ENCODE measurements at places on chromosomes 16 and 17.

- DNase-seq = no peak
Measured at GRCh38 chr16:1126586-1126985, 26.3 kb upstream of the CACNA1H start.

DNA sequence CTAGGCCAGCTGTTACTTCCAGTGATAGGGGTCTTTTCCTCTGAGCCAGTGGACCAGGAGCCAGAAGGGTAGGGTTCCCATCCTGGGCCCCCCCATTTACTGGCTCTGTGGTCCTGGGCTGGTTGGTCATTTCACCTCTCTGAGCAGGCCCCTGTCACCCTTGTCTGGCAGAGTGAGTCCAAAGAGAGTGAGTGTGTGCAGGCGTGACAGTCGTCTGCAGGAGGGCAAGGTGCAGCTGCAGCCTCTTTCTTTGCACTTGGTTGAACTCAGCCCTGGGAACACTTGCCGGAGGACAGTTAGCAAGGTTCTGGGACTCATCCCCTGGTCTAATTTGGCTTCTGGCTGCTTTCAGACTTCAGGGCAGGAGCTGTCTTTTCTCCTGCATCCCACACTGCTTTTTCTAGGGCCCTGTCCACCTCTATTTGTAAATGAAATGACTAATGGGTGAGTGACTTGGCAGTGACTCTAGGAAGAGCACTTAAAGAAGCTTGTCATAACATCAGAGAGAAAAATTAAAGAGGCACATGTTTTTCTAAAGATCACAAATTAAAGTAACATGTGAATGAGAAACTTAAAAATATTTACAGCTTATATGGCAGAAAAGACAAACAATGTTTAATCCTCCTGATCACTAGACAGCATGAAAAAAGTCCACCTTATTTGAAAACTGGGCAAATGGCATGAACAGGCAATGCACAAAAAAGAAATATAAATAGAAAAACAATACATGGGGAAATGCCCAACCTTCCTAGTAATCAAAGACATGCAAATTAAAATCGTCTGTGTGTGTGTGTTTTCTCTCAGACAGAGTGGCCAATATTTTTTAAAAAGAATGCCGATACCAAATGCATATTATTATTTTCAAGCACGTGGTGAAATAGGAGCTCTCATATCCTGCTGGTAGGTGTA, 137.5 kb downstream of the NTN1 start:
- DNase-seq = no peak

DNA sequence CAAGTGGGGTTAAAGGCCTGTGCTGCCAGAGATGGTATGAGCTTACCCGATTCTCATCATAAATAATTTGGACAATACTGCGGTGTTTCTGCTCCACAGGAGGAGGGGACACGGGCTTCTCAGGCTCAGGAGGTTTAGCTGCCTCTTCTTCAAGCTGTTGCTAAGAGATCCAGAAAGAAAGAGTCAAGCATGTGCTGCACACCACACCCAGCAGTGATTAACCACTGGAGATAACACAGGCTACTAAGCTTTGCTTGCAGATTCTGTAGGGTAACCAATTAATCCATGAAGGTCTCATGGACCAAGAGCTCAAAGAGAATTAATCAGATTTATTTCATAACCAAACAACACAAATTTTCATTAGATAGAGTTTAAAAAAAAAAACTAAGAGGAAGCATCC, 56.6 kb downstream of the NCOR1 start:
- DNase-seq = no peak

- DNase-seq = no peak
Measured at GRCh38 chr17:5804251-5804650, 219.9 kb upstream of the NLRP1 start.

DNA sequence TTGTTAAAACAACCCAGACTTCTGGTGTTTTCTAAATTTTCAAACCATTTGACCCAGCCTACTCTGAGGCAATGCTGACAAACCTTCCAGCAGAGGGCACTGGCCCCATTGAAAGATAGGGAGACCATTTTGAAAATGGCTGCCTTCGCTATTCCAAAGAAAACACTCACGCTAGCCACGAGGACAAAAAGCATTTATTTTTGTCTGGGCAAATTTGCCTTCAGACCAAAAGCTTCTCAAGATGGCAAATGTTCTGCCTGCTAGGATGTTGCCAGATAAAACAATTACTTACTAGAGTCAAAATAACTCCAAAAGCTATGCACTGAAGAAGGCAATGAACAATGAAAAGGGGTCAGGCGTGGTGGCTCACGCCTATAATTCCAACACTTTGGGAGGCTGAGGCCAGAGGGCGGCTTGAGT, 296.7 kb upstream of the IRX5 start:
- DNase-seq = peak; percentile 52

DNA sequence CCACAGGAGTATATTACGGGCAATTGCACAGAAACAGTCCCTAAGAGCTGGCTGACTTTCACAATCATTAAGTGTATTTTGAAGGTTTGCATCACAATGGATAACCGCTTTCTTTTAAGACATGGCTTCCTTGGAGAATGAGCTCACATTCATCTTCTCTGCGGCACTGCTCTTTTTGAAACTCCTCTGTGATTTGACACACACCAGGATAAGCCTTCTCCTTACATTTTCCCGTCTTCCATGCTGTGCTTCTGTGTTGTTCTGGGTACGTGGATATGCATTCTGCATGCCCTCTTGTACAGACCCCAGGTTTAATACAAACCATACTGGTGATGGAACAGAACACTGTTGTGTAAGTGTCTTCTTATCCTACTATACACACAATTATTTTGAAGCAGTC, 89.5 kb upstream of the METRNL start:
- no peak for DNase-seq

GRCh38 chr16:77868478-77868877, 80.1 kb downstream of the VAT1L start:
- DNase-seq = no peak

DNA sequence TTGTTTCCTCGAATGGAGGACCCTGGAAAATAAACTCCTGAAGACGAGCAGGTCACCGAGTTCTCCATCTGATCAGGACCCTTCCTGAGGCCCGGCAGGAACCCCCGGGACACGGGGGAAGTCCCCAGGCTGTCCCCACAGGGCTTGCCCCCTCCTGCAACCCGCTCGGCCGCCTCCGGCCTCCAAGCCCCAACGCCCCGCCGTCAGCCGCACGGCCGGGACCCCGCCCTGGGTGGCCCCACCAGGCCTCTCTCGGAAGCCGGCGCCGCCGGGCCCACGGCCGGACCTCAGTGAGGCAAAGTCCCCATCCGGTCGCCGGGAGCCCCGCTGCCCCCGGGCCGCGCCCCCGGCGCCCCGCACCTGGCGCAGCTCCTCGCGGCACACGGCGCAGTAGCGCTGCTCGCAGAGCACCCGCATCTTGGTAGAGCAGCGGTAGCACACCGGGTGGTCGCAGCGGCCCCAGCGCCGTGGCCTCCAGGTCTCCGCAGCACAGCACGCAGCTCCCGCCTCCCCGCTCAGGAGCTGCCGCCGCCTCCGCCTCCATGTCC, 383 bp downstream of the ZNF598 start:
- DNase-seq = no peak

- DNase-seq = no peak
Measured at GRCh38 chr17:7834542-7834956, 532 bp downstream of the KDM6B start.

- no peak for DNase-seq
Measured at GRCh38 chr16:53056392-53056881, 1.6 kb downstream of the CHD9 start.

DNA sequence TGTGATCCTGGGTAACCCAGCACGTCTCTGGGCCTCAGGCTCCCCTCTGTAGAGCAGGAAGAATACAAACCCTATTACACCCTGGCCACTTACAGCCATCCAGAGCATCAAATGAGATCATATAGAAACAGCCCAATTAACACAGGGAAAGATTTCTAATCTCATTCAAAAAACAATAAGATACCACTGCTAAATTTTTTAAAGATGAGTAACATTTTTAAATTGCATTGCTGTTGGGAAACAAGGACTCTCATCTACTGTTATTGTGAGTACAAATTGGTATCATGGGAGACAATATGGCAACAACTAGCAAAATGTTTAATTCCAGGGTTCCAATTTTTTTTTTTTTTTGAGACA, 41.1 kb downstream of the SRL start:
- DNase-seq = no peak

GRCh38 chr16:24541233-24541933, 2.0 kb downstream of the RBBP6 start:
- no peak for DNase-seq

DNA sequence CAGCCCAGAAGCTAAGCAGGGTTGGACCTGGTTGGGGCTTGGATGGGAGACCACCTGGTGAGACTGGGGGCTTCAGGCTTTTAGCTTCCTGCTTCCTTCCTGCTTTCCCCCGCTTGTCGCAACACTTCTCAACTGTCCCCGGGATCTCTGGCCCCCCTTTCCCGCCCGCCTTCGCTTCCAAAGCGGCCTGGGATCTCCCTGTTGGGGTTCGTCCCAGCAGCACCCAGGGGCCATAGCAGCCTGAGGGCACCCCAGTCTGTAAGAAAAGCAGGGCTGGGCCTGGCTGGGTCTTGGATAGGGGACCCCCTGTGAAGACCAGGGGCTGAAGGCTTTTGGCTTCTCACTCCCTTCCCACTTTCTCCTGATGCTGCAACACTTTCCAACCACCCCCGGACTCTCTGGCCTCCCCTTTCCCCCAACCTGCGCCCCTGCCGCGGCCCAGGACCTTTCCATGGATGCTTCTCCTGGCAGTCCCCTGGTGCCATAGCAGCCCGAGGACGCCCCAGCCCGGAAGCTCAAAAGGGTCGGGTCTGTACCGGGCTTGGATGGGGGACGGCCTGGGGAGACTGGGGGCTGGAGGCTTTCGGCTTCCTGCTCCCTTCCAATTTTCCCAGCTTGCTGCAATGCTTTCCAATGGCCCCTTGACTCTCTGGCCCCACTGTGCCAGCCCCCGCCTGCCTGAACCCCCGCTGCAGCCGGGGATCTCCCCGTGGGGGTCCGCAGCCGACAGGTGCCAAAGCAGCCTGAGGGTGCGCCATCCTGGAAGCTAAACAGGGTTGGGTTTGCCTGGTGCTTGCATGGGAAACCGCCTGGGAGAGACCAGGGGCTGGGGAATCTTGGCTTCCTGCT, 2276.2 kb downstream of the TP53TG3F start:
- DNase-seq = no peak

DNA sequence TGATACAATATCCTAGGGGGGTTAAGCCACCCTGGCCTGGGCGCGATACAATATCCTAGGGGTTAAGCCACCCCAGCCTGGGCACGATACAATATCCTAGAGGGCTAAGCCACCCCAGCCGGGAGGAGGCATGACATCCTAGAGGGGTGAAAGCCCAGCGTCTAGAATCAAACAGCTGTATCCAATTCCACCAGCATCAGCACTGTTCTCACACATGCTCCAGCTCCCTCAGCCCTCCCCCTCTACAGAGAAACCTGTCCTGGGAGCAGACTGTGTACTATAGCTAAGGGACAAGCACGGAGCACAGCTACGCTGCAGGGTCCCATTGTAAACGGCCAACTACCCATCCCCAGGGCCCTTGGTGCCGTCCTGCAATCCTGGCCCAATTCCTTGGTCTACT, 6.2 kb downstream of the GINS2 start:
- no peak for DNase-seq

DNA sequence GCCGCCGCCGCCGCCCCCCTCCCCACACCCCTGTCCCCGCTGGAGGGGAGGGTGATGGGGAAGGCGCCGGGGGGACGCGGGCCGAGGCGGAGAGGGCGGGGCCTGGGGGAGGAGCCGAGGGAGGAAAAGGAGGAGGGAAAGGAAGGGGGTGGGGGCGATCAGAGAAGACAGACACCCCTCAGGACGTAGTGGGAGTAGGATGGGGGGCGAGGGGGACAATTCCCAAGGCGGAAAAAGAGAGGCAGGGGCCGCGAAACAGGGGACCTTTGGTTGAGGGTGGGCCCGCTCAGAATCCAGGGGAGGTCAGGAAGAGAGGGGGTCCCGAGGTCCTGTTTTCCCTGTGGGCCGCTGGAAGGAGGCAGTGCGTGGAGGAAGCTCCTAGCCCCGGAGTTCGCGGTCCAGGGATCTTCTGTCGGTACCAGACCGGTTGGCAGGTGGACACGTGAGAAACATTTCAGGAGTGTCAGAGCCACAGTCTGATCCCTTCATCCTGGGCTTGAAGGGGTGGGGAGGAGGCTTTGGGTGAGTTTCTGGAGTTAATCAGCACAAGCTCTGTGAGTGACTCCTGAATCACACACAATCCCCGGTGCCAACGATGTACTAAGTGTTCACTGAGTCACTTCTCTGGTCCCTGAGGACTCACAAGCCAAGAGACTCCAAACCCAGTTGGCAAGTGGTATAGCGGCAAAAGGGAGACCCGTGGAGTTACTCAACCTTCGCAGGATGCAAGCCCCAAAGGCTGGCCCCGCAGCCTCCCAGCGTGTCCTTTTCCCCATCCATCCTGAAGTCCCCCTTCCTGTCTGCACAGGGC, at the start of gene XYLT1:
Gene XYLT1, minus strand, starts transcription at position 53 of the 811 bp plus-strand sequence. CDS start 164 bp downstream, outside the sequence.
- DNase-seq = peak; percentile 36

DNA sequence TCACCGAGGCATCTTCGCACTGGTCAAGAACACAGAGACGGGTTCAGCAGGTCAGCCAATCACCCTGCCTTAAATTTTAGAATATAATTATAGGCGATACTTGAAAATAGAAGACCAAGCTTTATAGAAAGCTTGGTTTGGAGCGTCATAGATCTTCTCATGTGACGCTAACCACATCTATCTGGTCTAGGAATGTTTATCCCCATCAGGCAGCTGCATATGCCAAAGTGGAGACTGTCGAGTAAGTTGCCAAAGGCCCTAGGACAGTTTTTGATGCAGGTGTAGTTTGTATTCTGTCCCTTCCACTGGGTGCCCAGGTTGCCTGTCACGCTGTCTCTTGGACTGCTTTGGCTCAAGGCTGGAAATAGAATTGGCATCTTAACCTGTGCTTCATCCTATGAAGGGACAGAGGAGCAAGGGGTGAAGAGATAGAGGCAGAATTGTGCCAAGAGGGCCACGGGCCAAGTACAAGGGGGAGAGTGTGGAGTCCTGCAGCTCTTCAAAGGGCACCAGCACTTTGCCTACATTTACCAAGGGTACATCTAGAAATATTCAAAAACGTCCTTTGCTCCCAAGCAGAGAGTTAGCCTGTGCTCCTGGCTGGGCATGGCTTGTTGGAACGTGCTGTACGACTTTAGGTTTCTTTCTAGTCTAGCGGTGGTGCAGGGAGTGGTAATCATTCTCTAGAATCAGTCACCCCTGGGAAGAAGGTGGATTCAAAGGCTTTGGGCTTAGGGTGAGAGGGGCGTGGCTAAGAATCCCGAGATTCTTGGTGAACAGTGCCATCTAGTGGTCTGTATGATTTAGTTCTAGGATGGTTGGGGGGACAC, 5.3 kb upstream of the WIPI1 start:
- DNase-seq = peak; percentile 64

Measured in NCI-H1105 treated with DMSO at 0.1 percent for 48 hours (cell line).